ENCODE measurements at places on chromosomes 7 and 10.
A peak's percentile ranks its signal among the peaks of the same experiment; 100 is the strongest.

DNA sequence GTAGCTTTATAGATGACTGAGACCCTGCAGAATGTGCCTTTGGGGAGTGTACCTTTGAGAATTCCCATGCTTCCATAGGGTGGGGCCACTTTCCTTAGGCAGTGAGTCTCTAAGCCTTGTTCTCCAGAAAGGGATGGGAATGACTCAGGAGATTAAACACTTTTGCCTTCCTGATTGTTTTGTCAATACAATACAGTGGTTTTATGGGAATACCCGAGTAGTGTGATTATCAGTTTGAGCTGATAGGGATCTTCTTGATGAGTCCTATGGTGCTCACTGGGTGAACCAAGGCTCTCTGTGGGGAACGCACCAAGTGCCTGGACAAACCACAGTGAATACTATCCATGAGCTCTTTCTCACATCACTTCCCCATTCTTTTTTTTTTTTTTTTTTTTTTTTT is 6.3 kb downstream of the MYOF start:
- DNase-seq = no peak

- DNase-seq = no peak
Observed at GRCh38 chr10:133339708-133340380, 3.1 kb upstream of the CALY start.

- DNase-seq = no peak
Observed at GRCh38 chr10:62652564-62652963, 152.0 kb upstream of the ADO start.

DNA sequence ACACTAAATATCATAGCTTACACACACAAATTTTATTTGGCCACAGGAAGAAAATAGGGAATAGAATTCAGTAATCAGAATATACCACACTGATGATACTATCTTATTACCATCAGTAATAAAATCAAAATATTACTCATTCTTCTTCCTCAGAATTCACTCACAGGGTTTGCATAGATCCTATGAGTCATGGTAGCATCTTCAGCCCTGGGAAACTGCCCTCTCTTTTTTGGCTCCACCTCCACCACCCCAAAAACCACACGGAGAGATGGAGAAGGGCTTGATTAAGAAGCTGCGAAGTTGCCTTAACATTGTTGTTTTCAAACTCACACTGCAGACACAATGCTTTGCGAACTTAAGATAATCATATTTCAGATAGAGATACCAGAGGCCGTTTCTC is 154.1 kb upstream of the AHR start:
- peak; percentile 21 for DNase-seq

GRCh38 chr10:4307910-4308309 is 518.1 kb upstream of the AKR1E2 start:
- DNase-seq = no peak

DNA sequence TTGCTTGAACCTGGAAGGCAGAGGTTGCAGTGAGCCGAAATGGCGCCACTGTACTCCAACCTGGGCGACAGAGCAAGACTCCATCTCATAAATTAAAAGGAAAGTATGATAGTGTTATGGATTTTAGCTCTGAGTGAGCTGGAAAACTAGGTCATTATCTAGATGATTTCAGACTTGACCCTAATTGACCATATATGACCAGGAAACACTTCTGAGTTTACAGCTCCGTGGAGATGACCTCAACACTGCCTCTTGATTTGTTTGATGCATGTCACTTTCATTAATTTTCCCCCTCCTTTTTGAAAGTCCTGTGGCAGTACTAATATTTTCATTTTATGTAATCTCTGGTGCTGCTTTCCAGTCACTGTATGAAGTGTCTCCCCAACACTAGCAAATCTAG is 7.8 kb upstream of the SEC61A2 start:
- DNase-seq = no peak

GRCh38 chr10:103499881-103500280 is 6.4 kb downstream of the NEURL1 start:
- DNase-seq = no peak

DNA sequence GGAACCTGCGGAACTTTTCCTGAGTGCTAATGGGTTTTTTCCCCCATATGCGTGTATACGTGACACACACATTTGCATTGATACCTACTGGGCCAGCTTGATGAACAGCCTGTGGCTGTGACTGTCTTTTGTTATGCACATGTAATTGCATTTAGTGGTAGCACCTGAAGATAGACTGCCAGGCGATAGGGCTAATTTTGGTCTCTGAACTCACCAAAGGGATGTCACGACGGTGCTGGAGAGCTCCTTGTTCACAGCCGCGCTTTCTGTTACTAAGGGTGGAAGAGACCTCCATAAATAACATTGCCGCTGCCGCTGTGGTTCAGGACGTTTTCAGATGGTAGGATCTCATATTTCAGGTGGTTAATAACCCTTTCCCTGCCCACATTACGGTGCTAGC is 133.2 kb downstream of the CAMK1D start:
- no peak for DNase-seq

DNA sequence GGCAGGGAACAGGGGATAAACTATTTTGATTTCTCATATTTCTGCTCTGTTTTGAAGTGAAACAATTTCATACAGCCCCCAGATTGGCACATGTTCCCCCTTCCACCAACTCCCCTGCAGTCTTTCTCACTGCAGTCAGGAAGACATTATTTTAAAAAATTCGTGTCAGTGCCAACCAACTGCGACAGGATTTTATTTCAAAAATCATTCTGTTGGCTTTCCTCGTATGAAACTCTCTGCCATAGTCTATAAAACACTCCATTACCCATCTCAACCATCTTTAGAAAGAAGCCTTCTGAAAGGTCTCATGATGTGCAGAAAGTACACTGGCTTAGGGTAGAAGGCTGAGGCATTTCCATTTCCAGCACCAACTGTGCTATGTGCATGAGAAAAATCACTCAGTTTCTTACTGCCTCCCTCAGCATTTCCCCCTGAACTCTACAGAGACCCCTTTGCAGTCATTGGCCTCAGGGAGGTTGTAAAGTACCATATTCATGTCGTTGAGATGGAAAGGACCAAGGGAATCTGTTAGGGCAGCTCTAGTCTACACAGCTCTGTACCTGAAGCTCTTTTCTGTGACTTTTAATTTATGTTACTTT is 46.9 kb downstream of the STEAP1B start:
- DNase-seq = no peak

DNA sequence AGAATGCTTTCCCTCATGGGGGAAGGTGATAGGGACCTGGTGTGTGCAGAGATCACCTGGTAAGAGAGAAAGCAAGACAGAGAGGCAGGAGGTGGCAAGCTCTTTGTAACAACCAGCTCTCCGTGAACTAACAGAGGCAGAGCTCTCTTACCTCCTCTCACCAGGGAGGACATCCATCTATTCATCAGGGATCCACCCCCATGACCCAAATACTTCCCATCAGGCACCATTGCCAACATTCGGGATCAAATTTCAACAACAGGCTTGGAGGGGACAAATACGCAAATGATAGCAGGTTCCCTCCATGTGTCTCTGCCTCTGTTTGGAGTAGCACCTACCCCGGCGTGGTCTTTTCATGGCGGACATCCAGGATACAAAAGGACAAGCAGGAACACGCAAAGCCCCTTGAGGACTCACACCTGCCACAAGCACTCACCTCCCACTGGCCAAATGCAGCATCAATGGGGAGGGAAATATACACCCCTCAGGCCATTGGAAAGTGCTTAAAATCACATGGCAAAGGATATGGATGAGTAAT is 431.2 kb upstream of the AUTS2 start:
- no peak for DNase-seq

- DNase-seq = peak; percentile 57
Observed at GRCh38 chr7:105691680-105692564, 110.6 kb upstream of the EFCAB10 start.

- no peak for DNase-seq
Observed at GRCh38 chr7:157032644-157033482, 22.4 kb upstream of the MNX1 start.

DNA sequence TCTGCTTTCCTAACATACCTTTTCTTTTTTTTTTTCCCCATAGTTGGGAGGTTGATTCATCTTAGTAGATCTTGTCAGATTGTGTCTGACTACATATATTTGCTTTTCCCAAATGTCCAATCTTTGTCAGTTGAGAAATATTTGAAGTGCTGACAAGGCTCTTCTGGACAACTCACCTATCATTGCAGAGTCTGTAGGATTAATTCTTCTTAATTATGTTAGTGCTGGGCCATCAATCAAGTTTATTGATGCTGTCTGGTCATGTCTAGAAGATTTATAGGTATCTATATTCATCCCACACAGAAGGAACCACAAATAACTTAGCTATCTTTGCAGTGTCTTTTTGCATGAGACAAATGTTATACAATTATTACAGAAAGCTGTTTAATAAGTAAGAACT is 310.6 kb downstream of the ACTR3B start:
- DNase-seq = no peak

DNA sequence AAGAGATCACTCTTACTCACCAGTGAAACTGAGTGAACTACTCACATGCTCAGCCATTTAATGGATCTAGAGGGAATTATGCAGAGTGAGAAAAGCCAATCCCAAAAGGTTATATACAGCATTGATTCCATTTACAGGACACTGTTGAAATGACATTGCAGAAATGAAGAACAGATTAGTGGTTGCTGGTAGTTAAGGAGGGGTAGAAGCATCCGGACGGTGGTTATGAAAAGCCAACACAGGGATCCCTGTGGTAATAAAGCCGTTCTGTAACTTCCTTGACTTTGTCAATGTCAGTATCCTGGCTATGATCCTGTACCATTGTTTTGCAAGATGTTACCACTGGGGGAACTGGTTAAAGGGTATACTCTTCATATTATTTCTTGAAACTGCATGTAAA is 253.4 kb downstream of the USP6NL start:
- DNase-seq = no peak

DNA sequence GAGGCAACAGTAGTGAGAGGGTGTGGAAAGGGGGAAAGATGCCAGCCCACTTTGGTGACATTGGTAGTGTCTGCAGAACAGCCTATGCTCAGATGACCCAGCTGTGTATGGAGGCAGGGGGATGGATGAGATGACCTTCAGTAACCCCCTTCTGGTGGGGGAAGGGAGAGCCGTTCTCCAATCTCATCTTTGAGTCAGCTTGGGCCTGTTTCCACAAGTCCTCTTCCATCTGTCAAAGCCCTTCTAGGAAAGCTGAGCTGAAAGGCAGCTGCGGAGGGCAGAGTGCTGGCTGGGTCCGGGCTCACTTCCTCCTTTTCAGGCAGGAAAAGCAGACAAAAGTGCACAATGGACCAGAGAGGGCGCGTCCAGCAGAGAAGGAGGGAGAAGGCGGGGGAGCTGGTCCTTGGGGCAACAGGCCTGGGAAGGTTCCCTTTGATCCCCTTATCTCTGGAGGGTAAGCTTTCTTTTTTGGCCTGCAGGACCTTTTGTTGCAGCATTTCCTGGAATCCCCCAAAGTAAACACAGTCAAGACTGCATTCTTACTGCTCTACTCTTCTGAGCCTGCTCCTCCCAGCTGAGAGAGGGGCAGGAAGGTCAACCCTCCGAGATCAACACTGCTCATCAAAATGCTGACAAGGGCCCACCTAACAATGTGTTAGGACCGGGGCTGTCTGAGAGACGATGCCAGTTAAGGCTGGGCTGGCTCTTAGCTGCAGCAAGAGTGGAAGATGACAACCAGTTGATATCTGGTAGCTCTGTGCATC is 1.2 kb upstream of the LRMDA start:
- DNase-seq = no peak

DNA sequence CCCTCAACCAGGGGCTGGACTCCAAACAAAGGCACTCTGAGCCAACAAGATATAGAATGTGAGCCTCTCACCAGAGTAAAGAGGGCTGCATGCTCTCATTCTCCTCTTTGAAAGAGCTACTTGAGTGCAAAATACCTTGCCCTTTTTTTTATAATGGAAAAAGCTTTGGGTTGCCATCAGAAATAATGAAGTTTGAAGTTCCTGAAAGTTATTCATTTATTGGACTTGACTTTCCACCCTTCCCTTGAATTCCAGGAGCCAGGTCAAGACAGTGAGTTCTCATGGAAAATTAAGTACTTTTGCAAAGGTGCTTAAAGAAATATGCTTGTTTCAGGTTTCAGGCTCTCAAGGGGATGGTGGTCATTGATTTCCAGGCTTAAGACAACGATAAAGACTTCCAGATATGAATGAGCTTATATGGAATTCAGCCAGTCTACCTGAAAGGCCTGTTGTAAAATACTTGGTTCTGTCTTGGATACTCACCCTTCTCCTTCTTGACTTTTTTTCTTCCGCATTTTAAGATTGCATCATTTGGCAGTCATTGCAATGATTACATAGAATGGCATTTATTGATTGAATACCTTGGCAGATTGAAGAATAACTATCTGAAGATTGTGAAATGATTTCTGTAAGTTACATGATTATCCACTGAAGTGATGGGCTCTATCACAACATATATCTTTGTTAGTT is 696.4 kb downstream of the INHBA start:
- no peak for DNase-seq

DNA sequence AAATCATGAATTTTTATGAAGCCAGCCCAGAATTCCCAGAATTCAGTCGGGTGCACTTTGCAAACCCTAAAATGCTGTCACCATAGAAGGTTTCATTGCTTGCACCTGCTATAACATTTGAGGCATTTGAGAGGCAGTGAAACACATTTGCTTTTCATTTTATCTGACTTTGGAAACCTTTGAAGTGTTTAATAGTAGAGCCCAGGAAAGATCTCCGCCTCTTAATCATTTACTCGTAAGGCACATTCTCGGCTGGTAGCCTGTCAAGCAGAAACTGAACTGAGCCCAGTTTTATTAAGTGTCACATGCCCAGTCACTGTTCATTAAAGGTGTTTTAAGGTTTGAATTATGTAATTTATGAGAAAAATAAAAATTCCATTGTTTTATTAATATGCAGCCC is 247.6 kb downstream of the EMX2 start:
- DNase-seq = no peak

DNA sequence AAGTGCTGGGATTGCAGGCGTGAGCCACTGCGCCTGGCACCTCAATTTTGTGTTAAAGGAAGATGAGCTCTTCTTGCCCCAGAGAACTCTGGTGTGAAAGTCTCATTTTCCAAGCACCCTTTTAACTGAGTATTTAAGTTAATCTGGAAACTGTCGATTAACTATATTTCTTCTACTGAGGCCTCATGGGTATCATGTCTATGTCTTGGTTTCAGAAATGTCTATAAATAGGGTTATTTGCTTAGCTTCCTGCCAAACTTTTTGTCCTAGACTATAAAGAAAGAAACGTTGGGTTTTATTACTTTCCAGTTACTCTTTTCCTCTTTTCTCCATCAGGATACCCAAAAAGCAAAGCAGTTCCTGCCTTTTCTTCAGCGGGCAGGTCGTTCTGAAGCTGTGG is 102.4 kb downstream of the LRRC4 start:
- no peak for DNase-seq

DNA sequence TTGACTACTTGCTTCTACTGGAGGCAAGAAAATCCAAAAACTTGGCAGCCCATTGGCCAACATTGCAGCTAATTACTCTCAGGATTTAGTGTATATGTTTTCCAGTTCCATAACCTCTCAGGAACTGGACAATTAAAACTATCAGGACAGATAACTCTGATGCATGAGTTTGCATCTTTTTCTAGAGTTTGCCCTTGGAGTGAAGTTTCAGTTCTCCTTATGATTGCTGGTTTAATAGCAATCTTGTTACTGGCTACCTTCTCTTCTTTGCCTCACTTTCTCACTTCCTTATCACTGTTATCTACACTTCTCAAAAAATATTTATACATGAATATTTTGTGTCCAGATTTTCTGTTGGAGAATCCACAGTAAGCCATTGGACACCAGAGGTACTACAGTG is 735.9 kb downstream of the PCDH15 start:
- no peak for DNase-seq

- no peak for DNase-seq
Observed at GRCh38 chr7:42747044-42747443, 164.8 kb downstream of the C7orf25 start.

- DNase-seq = peak; percentile 22
Observed at GRCh38 chr10:68721673-68722335, 765 bp downstream of the CCAR1 start.

- DNase-seq = peak; percentile 80
Observed at GRCh38 chr7:50449881-50450589, at the start of gene FIGNL1. Gene FIGNL1, minus strand, starts transcription at chr7:50450350. Its CDS starts 3,063 bp downstream, at chr7:50447287.
